ENCODE measurements at places on chromosomes 11 and 22. TPM values are rescaled to one million over a fixed set of nuclear protein-coding genes. Genes with fewer than 3 reads are reported as not detected.
A peak's percentile ranks its signal among the peaks of the same experiment; 100 is the strongest.

DNA sequence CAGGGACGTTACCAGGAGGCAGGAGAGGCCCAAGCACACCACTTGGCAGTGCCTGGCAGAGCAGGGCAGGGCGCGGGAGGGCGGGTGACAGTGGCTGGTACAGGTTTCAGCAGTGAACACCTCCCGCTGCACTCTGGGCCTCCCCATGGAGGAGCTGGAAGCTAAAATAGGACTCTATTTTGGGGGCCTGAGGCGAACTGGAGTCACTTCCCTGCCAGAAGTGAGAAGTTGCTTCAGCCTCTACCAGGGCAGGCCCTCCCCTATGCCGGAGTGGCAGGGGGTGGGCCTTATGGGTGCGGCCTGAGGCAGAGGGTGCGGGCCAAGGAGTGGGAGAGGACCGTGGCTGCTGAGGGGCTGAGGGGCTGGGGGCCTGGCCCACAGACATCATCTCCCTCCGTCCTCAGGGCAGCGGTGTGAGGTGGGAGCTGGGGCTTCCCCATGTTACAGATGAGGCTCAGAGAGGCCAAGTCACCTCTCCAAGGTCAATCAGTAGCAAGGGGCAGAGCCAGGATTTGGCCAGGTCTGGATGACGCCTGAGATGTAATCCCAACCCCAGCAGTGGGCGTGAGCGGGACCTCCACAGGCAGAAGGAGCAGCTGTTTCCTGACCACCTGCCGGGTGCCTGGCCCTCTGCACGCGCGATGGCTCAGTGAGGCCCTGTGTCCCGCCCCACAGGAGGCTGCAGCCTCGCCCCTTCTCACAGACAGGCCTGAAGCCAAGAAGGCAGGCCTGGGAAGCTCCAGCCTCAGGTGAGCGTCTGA, 39.3 kb downstream of the KCNJ4 start:
- DNase-seq: peak; percentile 80

GRCh38 chr11:65291613-65292012, 23.1 kb upstream of the CDC42EP2 start:
- no peak for DNase-seq

DNA sequence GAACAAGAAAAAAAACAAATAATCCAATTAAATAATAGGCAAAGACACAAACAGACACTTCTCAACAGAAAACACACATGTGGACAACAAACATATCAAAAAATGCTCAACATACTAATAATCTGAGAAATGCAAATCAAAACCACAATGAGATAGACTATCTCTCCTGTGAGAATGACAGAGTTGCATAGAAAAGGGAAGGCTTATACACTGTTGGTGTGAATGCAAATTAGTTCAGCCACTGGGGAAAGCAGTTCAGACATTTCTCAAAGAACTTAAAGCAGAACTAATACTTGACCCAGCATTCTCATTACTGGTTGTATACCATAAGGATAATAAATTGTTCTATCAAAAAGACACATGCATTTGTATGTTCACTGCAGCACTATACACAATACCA, 637.8 kb upstream of the LUZP2 start:
- no peak for DNase-seq

DNA sequence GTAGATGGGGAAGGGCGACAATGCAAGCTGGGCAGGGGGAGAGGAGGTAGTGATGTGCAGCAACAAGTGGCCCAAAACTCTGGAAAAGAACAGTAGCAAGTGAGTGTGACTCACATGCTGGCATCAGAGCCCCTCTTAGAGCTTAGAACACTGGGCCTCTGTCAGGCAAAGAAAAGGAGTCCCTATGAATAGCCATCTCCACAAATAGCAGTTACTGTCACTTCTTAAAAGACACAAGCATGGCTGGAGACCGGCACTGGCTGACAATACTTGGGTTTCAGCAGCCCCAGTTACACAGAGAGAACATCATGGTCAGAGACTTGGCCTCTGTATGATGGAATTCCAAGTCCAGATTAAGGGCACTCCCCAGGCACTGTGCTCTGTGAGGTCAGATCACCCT, 58.2 kb downstream of the PRCP start:
- DNase-seq: no peak

DNA sequence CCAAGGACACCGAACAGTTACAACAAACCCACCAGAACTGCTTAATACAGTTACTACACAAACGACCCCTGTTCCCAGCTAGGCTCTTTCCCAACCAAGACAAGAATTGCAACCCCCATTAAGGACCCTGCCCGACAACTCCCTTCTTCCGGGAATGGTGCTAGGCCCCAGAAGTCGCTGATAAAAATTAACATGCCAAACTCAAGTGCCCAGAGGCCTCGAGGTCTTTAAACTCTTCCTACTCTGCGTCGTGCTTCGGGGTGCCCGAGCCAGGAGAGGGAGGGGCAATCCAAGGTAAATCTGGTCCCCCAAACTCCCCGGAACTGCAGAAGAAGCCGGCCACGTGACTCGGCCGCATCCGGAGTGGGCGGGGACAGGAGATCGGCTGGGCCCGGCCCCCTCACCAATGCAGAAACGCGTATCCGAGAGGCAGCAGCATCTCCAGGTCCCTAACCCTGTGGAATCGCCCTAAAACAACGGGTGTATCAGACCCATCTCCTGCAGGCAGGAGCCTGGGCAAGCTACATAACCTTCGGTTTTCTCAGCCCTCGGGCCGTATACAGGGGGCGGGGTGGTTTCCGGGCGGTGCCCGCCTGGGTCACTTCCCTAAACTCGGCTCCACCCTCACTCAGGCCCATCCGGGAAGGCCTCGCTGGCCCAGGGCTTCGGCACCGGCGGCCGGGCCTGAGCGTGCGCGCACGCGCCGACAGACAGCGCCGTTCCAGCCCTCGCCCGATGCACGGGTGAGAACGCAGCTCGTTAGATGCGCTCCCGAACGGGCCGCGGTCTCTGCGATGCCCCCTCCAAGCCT, 1.1 kb downstream of the CFL1 start:
- DNase-seq: no peak

DNA sequence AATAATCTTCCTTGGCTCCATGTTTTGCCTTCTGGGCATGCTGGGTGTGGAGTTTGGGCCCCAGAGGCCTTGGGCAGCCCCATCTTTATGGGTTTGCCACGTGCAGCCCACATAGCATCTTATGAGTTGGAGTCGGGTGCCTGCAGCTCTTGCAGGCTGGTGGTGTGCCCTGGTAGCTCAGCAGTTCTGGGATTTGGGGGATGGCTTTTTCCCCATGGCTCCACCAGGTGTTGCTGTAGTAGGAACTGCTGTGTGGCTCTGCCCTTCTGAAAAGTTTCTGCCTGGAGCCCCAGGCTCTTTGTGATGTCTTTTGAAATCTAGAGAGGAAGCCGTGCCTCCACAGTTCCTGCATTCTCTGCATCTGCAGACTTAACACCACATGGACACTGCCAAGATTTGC, 16.8 kb downstream of the EED start:
- DNase-seq: no peak

TMEM191B gene
- total RNA-seq: 0.70 TPM

OVOL1 gene
- total RNA-seq: not detected

MRTFA gene
- 71.9 TPM for total RNA-seq

Data from osteocyte (in vitro differentiated cells).